CD4-positive, alpha-beta T cell treated with Interleukin-2 at 100 ng/mL for 4 hours (primary cell): ENCODE measurements at places on chromosomes 7 and 10.

- DNase-seq: no peak
Observed at GRCh38 chr10:50809596-50809995, 69.9 kb downstream of the ASAH2B start.

GRCh38 chr7:108442039-108442568, 14.1 kb downstream of the NRCAM start:
- DNase-seq: no peak

GRCh38 chr7:68537051-68537773, 1061.1 kb upstream of the AUTS2 start:
- no peak for DNase-seq

DNA sequence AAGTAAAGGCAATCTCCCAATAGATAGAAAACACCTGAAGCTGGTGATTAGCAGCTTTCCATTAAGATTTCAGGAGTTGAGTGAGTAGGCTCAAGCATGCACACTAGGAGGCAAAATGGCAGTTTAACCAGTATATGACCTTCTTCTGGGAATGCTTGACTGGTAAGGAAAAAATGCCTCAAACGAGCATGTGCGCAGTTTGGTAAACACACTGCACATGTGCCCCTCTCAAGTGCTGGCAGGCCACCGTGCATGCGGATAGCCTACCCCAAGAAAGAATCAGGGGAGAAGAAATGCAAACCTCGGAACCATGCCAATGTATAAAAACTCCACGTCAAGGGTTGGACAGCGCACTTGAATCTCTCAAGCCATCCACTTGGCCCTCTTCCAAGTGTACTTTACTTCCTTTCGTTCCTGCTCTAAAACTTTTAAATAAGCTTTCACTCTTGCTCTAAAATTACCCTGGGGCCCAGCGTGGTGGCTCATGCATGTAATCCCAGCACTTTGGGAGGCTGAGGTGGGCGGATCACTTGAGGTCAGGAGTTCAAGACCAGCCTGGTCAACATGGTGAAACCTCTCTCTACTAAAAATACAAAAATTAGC, 98.8 kb upstream of the CDK1 start:
- no peak for DNase-seq

DNA sequence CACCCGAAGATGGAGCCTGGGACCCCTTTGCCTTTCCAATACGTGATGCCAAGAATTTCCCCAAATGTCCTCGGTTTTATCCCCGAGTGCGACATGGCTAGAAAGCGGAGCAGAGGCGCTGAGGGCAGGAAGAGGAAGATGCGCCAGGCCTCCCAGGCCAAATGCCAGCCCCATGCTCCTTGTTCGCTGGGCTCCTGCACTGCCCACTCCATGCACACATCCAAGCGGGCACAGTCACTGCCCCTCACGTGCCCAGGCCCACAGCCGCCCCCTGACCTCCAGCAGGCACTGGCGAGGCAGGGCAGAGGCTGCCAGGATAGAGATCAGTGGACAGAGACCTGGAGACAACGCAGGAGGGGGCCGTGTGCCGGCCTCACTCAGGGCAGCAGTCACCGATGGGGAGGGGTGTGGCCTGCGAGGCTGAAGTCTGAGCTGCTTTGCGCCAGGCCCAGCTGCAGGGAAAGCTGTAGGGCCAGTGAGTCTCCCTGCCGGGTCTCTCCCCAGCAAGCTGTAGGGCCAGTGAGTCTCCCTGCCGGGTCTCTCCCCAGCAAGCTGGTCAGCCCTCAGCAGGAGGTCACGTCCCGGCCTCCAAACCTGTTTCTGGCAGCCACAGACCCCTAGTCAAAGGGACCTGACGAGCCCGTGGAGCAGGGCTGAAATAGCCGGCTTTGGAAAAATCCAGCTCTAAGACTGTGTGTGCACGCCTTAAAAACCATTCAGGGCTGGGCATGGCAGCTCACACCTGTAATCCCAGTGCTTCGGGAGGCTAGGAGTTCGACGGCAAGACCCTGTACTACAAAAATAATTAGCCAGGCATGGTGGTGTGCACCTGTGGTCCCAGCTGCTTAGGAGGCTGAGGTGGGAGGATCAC, 100.6 kb upstream of the DIP2C start:
- no peak for DNase-seq
